ENCODE measurements at places on chromosomes 1 and 21.

DNA sequence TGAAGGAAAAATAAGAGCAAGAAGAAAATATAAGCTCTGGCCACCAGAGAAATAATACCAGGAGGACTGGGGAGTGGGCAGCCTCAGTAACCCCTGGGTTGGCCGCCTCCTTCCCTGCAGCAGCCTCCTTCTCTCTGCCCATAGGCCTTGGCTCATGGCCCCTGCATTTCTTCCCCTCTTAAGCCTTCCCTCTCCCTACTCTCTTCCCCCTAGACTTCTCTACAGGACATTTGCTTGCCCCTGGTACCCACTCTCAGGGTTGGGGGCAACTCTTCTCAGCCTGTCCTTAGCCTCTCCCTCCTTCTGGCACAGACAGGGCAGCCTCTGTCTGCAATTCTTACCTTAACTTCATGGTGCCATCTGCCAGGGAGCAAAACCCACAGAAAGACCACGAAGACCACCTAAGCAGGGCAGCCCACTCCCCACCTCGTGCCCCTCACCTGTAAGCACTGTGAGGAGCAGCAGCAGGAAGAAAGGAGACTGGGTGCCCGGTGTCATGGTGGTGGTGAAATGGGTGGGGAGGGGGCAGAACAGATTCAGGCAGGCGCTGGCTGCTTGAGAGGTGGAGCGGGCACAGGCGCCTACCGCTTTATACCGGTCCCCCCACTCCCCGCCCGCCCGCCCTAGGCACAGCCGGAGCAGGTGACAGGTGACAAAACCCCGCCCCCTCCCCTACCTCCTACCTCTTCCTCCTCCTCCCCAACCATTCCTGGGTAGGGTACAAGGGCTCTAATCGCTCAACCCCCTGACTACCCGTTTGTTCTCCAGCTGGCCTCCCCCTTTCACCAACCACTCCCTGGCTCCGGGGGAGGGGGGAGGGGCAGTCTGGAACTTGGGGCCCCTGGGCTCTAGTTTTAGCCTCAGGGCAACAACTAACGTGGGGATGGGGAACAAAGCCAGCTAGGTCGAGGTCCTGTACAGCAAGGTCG lies 15.1 kb downstream of the THBS3 start:
- DNase-seq = no peak

- DNase-seq = no peak
Measured at GRCh38 chr1:181469829-181470228, 13.5 kb upstream of the CACNA1E start.

- DNase-seq = no peak
Measured at GRCh38 chr1:55233145-55233777, 18.1 kb upstream of the USP24 start.

DNA sequence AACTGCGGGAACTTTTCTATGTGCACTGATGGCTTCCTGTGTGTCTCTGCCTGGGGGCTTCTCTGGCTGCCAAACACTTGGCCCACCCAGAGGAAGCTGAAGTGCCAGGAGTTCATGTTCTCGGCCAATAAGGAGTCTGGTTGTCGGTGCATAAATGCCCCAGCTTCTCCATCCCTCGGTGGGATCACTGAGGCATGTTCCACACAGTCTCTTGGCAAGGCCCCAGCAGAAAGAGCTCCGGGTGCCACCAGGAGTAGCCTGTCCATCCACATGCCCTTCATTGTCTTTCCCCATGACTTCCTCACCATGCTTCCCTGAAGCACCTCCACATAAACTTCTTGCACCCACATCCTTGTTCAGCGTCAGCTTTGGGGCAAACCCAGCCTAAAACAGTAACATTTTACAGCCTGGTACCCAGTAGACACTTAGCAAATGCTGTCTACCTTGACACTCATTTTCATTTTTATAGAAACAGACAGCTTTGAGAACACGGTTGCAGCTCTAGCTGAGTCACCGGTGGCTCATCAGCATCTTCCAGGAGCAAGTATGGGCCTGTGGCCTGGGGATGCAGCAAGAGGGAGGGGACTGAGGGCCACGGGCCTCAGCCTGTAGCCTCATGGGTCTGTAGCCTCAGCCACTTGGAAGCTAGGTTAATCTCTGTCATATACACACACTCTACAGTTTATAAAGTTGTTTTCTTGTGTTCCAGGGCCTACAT lies 14.8 kb upstream of the CDCP2 start:
- no peak for DNase-seq

DNA sequence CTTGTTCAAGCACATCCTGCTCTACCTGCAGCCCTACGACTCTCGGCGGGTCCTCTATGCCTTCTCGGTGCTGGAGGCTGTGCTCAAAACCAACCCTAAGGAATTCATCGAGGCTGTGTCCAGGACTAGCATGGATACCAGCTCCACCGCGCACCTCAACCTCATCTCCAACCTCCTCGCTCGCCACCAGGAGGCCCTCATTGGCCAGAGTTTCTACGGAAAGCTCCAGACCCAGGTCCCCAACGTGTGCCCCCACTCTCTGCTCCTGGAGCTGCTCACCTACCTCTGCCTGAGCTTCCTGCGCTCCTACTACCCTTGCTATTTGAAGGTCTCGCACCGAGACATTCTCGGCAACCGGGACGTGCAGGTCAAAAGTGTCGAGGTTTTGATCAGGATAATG lies 74.3 kb upstream of the MORC3 start:
- DNase-seq = no peak

GRCh38 chr1:248842781-248843331 lies 4.8 kb downstream of the ZNF672 start:
- no peak for DNase-seq

DNA sequence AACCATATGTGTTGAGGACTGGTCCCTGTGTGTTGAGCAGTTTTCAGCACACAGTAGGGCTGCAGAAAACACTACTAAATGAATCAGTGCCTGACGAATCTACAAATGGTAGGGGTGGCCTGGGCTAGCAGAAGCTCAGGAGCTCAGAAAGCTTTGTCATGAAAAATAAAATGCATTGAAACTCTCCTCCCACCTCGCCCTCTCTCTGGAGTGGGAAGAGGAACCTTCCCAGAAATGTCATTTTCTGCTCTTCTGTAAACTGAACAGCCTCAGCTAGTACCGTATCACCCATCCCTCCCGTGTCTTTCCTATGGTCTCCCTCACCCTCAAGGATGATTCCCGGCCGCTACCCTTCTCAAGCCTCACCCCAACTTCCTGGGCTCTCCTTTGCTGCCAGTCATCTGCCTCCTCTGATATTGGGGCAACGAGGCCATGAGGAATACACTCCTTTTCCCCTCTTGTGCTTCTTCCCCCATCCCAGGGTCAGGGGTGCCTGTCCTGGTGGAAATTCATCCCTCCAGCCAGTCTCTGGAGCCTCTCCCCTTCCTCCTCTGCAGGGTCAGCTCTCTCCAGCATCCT lies 734.5 kb downstream of the PTPRU start:
- DNase-seq = no peak

- DNase-seq = peak; percentile 50
Measured at GRCh38 chr1:235423214-235423652, 56.0 kb downstream of the TBCE start.

- no peak for DNase-seq
Measured at GRCh38 chr1:34354367-34354766, 177.7 kb downstream of the C1orf94 start.

GRCh38 chr1:15942661-15943327 lies 33.1 kb downstream of the ZBTB17 start:
- DNase-seq = no peak

DNA sequence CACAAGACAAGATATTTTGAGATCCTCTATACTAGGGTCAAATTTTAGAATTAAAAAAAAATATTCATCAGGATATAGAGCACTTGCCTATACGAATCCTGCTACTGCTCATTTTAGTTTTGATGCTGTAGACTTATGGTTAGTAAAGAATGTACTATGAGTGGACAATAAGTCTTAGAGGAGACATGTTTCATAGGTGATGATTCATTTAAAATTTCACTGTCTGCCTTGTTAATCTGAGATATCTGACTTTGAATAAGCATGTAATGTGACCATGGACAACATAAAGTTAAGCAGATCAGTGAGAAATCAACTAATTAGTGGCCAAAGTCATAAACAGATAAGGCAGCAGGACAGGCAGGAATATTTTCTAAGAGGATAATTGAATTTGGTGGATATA lies 106.8 kb upstream of the HP1BP3 start:
- DNase-seq = no peak

DNA sequence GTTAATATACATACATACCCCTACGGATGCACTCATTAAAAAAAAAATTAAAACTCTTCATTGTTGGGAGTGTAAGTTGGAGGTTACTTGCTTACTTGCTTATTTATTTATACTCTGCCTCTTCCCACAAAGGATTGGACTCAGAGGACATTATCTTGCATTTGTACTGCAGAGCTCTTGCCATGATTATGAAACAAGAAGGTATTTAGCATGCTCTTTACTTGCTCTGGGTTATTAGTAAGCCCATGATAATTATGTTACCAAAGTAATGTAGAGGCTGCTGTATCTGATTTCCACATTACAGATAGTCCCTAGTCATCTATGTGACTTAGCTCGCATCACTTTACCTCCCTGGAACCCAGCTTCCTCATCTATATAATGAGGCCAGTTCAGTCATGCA lies 355.1 kb upstream of the PTBP2 start:
- DNase-seq = no peak

DNA sequence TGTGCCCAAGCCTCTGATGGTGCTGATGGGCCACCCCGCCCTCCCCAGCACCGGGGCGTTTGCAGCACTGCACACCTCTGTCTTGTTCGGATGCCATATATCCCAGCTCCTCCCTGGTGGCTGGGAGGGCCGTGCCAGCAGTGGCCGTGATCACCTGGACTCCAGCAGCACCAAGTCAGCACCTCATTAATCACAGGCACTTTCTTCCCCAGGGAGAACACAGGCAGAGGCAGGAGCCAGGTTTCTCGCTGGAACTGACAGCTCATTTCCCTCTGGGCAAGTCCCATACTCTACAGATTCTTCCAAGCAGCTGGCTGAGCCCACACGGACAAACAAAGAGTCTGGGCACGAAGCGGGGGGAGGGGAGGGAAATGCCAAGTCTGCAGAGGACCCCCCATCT lies 141.7 kb upstream of the EDN2 start:
- DNase-seq = no peak

- DNase-seq = no peak
Measured at GRCh38 chr1:191145834-191146233, 668.2 kb upstream of the BRINP3 start.
